ENCODE measurements at places on chromosomes 3 and 15.

- no peak for DNase-seq
Observed at GRCh38 chr3:143200001-143200924, 80.7 kb downstream of the CHST2 start.

DNA sequence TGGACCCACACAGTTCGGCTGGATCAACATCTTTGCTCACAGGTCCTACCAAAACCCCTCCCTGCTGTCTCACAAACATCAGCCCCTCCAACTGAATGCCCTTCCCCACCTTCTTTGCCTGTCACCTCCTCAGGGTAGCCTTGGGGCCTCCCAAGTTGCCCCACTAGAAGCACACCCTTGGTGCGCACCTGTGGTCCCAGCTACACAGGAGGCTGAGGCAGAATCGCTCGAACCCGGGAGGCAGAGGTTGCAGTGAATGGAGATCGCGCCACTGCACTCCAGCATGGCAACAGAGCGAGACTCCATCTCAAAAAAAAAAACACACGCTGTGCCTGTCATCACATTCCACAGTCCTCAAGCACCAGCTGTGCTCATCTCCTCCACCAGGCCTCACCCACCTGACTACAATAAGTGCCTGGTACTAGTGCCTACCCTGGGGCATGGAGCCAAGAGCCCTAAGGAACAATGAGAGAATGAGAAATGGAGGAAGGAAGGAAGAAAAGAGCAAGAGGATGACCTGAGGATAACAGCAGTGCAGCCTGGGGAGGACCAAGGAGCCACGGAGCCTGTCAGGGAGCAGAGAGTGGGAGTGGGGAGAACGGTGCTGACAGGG is 26.0 kb downstream of the RPN1 start:
- DNase-seq: no peak

GRCh38 chr3:22101811-22102210 is 350.8 kb upstream of the ZNF385D start:
- no peak for DNase-seq

DNA sequence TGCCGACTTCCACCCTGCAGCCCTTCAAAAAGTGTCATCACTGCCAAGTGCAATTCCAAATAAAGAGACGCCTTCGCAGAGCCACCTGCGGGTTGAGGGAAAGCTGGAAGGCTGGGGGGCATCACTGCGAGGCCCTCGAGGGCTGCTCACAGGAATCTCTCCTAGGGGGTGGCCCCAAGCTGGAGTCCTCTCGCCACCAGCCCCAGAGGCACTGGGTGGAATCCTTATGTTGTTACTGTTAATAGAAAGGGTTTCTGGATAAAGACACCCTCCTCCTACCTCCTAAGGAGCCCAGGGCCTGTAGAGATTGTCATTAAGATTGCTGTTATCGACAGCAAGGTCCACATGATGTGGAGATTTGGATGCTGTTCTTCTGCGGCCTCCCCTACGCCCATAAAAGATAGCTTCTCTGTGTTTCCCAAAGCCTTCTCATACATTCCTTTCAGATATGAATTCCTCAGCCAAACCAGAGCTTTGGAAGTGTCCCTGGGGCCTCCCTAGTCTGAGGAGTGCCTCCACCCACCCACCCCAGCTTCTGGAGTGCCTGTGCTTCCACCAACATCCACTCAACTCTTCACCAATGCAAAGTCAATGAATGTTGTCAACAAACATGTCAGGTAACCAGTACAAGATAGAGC is 512.7 kb downstream of the SHQ1 start:
- no peak for DNase-seq

All from RPMI7951 (cell line).